RPMI8226 (cell line): ENCODE measurements at places on chromosomes 6 and 20.

- DNase-seq = no peak
Observed at GRCh38 chr20:10705801-10706459, 32.1 kb upstream of the JAG1 start.

DNA sequence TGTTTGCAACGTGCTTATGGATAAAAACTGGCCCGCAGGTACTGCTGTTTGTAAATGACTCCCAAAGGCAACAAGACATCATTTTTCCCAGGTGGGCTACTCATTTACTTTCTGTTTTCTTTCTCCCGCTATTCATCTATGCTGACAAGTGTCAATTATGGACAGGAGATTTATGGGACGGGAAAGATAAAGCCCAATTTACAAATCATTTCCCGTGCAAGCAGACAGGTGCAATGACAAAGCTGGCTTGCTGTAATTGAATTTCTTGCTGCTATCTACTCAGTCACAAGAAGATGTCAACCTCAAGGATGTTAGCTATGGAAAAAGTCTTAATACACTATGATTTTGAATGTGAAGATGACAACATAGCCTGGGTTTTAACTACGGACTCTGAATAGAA, 125.5 kb downstream of the EPHA7 start:
- no peak for DNase-seq

- DNase-seq = no peak
Observed at GRCh38 chr6:12527339-12527738, 189.2 kb upstream of the PHACTR1 start.

DNA sequence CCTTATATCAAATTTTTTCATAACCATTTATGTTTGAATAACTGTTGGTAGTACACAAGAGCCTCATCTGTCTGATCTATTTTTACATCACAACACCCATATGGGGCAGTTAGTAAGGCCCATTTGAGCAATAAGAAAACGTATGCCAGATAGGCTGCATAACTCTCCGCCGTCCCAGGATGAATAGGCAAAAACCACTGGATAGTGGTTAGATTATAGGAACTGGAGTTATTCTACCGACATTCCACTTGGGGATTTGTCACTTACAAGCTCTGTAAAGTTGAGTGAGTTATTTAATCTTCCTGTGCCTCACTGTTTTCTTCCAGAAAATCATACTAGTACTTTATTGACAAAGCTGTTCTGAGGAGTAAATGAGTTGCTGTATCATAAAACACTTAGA, 881.9 kb downstream of the QKI start:
- no peak for DNase-seq

DNA sequence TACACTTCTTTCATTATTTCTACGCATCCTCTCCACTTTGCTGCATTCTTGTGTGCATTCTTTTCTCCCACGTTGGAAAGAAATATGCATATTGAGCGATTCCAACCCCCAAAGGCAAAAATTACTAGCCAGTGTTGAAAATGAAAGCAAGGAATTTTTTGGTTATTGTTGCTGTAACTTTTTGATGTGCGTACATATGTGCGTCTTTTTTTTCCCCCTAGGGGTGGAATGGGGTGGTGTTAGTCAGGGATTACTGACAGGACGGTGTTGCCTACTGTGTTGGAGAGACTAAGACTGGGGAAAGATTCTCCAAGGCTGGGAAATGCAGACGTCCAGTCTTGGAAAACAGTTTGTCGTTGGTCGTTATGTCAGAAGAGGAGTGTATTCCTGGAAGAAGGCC, 44.2 kb upstream of the ESR1 start:
- DNase-seq = no peak

- DNase-seq = no peak
Observed at GRCh38 chr6:152634773-152635172, 2.4 kb downstream of the SYNE1 start.

GRCh38 chr20:51218603-51219002, 195.7 kb upstream of the KCNG1 start:
- no peak for DNase-seq

DNA sequence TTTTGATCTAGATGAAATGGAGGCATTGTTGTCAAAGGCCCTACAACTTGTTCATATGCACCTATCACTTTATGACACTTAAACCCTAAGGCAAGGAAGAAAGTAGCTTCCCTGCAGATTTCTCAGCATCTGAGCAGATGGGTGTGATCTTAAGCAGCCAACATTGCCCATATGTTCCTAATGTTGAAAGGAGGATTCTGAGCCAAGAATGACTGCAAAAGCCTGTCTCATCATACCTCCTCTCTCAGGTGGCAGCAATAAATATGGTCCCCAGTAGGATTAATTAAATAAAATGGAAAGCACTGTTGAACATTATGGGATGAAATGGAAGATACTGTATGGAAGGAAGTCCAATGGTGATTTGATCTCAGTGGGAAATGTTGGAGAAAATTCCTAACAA, 538.1 kb upstream of the MAN1A1 start:
- DNase-seq = no peak

DNA sequence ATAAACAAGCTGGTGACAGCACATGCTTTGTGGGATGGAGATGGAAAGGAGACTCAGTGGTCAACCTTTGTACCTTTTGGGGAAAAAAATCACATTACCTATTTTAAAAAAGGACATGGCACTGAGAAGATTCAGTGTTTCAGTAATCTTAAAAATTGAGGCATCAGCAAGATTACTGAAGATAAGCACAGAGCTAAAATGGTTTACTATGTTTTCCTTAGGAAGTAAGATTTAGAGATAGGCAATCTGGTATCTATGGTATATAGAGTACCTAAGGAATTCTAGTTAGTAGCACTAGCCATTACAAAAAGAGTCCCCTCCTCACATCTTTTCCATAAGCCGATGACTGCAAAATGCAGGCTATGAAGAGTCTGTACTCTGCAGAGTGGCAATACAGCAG, 35.7 kb downstream of the TOMM6 start:
- no peak for DNase-seq

DNA sequence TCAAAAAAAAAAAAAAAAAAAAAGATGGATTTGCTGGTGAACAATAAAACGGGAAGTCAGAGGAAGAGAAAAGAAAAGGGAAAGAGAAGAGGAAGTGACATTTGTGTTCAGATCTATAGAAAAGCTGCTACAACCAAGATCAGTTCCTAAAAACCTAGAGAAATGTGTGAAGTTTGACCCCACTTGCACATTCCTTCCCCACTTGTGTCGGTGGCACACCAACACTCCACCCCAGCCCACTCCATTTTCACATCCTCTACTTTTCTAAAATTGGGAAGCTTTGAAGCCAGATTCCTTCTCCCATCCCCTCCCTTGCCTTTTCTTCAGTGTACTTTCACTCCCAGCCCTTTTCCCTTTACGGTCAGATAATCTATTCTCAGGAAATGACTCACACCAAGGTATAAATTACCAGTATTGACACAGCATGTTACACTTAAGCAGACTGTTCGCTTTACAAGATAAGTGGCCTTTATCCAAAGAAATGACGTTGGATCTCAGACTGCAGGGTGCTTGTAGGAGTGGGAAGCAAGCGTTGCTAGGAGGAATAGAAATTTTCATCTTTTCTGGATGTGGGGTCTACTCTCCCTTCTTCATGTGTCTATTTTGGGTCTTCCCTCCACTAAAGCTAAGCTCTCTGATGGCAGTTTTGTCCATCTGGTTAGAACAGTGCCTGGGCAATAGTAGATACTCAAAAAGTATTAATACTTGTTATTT, 92.5 kb upstream of the ADGRF1 start:
- no peak for DNase-seq
